T-helper 9 cell (primary cell): ENCODE measurements at places on chromosomes 2 and 18.

DNA sequence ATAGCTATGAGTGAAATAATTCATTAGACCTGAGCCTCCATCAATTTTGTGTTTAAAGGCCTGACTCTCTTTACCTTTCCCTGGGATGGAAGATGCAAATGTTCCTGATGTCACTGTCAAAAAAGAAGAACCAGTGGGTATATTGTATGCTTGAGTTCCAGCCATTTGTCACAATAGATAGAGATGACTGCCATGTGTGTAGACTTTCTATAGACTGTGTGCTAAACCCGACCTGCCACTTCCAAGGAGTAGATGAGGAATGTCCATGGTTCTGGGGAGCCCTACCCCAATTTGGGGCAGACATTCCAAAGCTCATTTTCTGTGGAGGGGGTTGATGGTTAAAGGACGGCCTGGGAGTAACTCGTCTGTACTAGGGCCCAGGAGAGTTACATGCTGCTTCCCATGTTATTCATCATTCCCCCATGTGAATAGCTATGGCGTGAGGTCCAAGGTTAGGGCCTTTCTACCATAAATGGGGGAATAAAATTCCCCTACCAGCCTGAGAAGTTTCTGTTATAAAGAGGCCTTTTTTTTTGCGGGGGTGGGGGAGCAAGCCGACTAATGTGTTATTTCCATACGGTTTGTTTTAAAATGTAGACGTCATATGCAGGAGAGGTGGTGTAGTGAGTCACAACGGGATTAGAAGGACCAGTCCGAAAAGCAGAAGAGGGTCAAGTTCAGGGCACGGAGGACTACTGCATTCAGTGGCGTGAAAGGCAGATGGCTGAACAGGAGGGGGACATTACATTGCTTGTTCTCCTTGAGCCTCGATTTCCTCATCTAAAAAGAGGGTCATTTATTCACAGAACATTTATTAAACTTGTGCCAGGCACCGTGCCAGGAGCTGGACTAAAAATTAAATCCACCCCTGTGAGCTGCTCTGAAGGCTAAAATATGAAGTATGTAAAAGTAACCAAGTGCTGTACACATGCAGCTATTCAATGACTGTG, 24.0 kb downstream of the IL1B start:
- no peak for DNase-seq

GRCh38 chr2:172926785-172927640, 148.6 kb upstream of the MAP3K20 start:
- DNase-seq: no peak

DNA sequence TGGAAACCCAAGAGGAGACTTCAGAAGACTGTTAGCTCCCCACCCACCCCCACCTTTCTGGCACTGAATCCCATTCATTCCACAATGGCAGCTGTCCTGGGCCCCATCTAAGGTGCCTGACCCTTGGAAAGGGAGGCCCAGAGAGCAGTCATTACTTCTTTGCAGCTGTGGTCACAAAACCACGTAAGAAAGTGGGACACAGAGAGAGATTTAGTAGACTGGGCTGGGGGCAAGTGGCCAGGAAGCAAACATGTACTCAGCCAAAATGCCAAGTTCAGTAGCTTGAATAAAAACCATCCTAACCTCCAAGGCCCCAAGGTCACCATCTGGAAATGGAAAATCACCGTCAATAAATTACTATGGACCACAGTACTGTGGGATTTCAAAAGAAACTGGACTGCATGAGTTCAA, 381.4 kb downstream of the TNS1 start:
- no peak for DNase-seq

- no peak for DNase-seq
These were observed 147.5 kb downstream of the VWC2L start for GRCh38 chr2:214558341-214558740.

GRCh38 chr2:181348107-181348837, 108.9 kb upstream of the ITGA4 start:
- DNase-seq: no peak

DNA sequence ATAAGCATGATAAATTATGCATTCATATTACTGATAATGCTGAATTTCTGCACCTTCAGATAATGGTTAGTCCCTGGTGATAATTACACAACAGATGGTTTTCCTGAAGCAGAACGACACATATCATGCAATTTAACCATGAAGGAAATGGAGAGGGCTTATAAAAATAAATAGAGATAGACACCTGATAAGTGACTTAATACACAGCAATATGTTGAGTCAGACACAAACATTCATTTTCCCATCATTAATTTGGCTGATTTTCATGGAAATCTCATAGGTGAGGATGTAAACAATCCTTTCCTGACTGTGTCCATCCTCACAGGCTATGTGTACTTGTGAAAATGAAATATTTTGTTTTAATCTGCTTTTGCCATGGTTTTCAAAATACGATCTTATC, 36.9 kb upstream of the DSEL start:
- no peak for DNase-seq

DNA sequence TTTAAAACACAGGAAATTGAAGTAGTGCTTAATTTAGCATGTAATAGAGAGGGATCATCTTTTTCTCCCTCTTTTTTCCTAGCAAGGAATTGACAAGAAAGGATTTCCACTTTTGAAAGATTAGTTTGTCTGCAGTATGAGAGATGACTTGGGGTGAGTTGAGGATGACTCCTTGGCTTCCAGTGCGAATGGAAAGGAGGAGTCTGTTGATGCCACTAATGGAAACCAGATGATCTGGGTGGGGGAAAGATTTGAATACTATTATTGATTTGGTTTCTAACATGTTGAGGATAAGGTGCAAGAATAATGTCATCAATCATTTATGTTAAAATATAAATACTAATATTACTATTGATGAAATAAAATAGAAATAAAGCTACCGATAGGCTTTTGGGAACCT, 205.4 kb downstream of the PPP1R1C start:
- DNase-seq: no peak

DNA sequence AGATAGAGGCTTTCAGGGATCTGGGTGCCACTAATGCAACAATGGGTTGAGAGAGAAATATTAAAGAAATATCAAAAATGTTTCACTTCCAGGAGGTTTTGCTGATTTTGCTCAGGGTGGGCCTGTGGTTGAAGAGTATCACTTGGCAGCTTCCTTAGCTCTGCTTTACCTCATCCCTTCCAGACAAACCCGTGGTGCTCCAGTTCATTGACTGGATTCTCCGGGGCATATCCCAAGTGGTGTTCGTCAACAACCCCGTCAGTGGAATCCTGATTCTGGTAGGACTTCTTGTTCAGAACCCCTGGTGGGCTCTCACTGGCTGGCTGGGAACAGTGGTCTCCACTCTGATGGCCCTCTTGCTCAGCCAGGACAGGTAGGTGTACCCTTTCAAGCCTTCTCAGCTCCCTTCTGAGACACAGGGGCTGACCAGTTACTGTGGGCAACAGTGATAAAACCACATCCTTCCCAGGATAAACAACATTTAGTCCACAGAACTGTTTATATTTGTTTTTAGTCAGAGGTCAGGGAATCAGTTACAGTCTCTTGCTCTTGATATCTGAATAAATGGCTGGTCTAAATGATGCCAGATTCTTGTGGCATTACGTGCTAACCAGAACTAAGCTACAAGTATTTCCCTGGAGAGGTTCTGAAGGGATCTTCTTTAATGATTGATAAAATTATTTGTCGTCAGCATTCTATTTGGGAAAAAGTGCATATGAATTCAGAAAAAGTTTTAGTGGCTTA, 7.0 kb downstream of the SLC14A1 start:
- DNase-seq: no peak

GRCh38 chr18:51110073-51110797, 80.2 kb downstream of the SMAD4 start:
- DNase-seq: peak; percentile 59

DNA sequence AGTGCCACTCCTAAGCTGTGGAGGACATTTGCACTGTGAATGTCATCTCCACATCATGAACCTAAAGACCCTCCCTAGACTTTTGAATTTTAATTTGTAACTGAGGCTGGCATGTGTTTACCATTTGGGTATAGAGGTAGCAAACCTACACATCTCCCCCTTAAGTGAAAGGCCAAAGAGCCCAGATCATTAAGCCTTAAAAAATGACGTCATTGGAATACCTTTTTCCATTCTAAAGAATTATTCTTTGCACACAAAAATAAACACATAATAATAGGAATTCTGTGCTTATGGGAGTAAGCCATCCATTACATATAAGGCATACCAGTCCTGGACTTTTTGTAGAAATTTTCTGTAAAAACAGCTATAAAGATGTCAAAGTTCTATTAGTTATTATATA, 38.9 kb downstream of the ZNF385B start:
- no peak for DNase-seq

DNA sequence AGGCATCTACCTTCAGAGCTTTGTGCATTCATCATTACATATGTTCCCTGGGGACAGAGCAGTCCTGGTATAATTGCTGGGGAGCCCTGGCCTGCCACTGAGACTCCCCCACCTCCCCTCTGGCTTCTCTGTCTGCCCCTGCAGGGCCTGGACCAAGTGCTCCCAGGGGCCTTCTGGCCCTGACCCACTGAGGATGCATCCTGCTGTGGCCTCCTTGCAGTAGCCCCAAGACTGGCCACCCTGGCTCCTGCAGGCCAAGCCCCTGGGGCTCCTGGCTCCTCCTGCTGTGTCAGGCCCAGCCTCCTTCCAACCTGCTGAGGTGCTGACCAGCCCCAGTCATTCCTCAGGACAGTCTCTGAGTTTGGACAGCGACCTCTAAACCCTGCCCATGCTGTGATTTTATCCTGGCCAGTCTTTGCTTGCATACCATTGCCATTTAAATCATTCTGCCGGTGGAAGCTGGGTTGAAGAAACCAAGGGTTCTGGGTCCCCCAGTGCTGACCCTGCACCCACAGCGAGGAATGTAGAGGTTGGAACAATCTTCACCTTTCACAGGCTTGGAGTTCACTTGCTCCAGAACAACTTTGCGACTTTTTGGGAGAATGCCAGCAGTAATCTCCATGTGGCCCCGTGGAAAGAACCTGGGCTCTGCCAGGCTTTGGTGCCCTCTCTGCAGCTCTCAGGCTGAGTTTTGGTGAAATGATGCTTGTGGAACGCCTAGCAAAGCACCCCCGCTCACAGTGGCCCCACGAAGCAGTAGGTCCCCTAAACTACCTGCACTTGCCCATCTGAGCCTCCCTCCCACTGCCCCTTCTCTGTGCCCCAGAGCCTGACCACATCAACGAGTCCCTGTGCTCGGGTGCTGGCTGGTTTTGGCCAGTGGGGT, 167.3 kb upstream of the GLI2 start:
- DNase-seq: no peak

DNA sequence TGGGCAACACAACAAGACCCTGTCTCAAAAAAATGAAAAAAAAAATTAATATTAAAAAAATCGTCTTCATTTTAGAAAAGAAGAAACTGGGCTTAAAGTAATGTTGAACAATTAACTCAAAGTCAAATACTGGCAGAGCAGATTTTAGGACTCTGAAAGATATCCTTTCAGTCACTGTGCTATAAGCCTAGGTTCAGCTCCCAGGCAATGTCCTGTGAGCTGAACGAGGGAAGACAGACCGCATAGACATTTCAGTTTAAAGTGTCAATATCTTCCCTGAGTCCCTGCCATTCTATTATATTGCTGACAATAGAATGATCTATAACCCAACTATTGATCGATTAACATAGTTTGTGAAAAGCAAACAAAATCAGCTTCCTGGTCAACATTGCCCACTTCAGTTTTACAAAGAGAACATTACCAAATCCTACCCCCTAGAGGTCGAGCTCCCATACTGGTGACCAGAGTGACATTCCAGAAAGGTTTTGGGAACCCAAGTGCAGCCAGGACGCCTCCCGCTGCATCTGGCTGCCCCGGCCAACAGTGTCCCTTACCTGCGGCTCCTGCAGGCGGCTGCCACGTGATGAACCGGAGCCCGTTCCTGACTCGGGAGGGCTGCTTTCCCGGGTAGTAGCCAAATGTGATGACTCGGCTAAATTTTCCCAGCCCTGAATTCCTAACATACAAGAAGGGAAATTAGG, 639 bp downstream of the MRO start:
- no peak for DNase-seq

DNA sequence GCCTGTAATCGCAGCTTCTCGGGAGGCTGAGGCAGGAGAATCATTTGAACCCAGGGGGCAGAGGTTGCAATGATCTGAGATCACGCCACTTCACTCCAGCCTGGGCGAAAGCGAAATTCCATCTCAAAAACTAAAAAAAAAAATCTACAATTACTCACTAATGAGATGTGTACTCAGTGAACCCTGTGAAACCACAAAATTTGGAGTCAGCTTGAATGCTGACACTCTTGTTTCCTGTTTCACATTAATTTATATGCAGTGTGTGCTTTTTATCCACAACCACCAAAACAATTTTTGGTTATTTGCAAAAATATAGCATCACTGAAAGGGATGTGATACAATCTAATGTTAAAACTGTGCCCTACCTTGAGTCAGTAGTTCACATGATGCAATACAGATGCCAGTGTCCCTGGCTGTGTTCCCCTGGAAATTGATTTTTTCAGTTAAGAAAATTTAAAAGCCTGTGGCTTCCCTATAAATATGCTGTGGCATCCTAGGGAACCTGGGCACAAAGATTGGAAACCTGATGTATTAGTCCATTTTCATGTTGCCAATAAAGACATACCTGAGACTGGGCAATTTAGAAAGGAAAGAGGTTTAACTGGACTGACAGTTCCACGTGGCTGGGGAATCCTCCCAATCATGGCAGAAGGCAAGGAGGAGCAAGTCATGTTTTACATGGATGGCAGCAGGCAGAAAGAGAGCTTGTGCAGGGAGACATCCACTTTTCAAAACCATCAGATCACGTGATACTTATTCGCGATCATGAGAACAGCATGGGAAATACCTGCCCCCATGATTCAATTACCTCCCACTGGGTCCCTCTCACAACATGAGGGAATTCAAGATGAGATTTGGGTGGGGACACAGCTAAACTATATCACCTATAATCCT, 337.5 kb upstream of the NT5C1B start:
- no peak for DNase-seq

GRCh38 chr2:132448771-132449170, 32.2 kb downstream of the GPR39 start:
- DNase-seq: no peak

GRCh38 chr2:188243381-188243780, 48.3 kb upstream of the GULP1 start:
- no peak for DNase-seq

GRCh38 chr2:24231461-24231881, 56.6 kb downstream of the FAM228A start:
- DNase-seq: no peak

GRCh38 chr2:43420389-43420801, 175.4 kb downstream of the THADA start:
- no peak for DNase-seq

- no peak for DNase-seq
These were observed 36.8 kb downstream of the COL4A4 start for GRCh38 chr2:227127201-227127600.
